CD4-positive, alpha-beta T cell treated with Interleukin-12 subunit alpha and Interleukin-12 subunit beta, for 1 hour (primary cell): ENCODE measurements at places on chromosomes 5 and 9.

DNA sequence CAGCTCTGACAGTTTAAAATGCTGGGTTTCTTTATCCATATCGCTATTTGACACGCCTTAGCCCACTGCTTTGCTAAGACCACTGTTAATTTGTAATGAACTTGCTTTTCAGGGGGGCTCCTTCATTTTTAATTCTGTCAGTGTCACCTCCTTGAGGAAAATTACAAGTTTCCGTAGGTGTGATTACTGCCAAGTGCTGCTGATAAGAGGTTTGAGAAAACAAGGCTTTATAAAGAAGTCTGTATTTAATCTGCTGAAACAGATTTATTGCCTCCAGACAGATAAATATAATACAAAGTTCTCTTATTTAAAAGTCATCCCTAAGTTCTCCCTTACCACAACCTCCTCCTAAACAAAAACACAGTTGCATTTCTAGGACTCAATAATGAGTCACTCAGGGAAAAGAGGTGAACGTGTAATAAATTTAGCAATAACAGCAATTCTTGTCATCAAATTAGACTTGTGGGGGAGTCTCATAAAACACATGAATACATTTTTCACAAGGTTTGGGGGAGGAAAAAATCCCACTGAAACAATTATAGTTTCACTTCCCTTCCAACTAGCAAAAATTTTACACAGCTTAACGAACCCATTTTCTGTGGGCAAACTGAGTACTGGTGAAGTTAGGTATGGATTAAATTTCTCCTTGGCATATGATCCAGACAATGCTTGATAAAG lies 72.8 kb downstream of the MAPKAP1 start:
- no peak for DNase-seq

DNA sequence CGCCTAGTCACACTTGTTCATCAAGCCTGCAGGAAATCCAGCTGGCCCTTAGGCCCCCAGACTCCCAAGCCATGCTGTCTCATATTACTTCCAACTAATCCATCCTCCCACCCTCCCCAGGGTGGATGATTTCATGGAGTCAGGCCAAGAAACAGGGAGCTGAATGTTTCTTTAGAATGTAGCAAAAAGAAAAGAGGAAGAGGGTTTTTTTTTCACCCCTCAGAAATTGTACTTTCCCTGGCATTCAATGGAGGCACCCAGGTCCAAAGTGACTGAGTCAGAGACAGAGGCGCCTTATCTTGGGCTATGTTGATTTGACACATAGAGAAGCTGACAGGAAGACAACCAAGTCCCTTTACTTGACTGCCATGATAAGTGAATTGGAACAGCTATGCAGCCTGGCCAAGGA lies 260.2 kb upstream of the NR4A3 start:
- no peak for DNase-seq

- no peak for DNase-seq
Measured at GRCh38 chr9:19138084-19138483, 10.8 kb upstream of the PLIN2 start.

GRCh38 chr5:56154732-56155484 lies 78.2 kb downstream of the ANKRD55 start:
- DNase-seq, result no peak

DNA sequence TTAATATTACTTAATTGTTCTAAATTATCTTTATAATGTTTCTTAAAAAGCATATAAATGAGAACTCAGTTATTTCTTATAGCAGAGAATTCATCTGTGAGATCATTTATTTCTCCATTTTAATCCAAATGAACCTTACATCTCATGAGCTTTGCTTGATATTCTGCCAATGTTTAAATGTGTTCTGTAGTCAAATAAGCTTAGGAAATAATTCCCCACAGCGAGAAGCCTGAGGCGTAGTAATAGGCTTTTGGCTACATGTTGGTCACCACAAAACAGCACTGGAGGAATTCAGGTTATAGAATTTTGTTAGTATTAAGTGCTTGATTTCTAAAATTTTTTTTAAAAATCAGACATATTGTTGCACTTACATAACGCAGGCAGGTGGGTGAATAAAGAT lies 585.3 kb upstream of the RORB start:
- no peak for DNase-seq

GRCh38 chr5:6372251-6373080 lies 5.9 kb downstream of the MED10 start:
- no peak for DNase-seq

DNA sequence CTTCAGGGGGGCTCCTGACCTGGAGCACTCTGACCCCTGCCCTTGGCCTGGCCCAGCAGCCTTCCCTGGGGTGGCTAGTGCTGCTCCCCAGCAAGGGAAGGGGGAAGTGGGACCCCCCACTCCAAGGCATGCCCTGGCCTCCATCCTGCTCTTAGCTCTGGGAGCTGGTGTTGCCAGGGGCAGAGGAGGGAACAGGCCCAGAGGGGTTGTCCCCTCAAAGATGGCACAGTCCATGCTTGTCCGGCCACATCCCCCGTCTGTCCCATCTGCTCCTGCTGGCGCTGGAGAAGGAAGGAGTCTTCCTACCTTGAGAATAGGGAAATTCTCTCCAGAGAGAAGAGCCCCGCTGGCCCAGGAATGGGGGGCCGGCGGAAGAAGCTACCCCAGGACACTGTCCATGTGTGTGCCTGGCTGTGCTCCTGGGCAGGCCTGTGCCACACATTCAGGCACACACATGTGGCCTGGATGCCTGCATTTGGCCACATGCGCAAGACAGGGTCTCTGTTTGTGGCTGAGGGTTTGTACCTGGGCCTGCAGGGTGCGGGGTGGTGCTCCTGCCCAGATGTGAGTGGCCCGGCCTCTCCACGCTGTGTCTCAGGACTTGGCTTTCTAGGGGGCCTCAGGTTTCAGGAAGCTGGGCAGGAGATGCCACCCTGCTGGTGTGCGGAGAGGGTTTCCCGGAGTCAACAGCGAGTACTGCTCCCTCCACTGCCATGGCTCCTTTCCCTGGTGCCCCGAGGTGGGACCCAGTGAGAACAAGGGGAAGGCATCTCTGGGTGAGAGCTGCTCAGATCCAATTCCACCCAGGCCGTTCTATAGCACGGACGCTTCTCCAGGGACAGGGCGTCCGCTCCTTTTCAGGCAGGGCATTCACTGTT lies 247.1 kb downstream of the PBX3 start:
- no peak for DNase-seq

GRCh38 chr9:134962065-134962972 lies 44.6 kb upstream of the FCN1 start:
- DNase-seq, result no peak

GRCh38 chr5:170126626-170127025 lies 20.9 kb downstream of the FOXI1 start:
- DNase-seq, result no peak

GRCh38 chr9:6630502-6631206 lies 14.9 kb downstream of the GLDC start:
- DNase-seq, result peak; percentile 18

- DNase-seq, result no peak
Measured at GRCh38 chr5:57725658-57726504, 243.3 kb upstream of the ACTBL2 start.

DNA sequence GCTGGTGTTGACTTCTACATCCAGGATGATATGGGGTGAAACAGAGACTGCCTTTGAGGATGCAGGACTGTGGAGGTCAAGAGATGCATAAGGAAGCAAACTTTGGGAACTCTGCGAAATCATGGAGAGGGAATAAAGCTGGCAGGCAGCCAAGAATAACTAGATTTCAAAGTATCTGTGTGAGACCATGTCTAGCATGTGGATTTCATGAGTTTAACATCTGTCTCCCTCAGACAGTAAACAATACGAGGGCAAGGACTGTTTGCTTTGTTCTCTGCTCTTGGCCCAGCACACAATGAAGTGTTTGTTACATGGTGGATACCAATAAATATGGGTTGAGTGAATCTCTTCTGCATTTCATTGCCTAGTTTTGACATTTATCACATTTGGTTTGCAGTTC lies 71.3 kb downstream of the RASEF start:
- no peak for DNase-seq

- DNase-seq, result no peak
Measured at GRCh38 chr5:113000466-113000865, 23.9 kb downstream of the DCP2 start.

- no peak for DNase-seq
Measured at GRCh38 chr5:41670854-41671479, 160.6 kb upstream of the PLCXD3 start.

- peak; percentile 97 for DNase-seq
Measured at GRCh38 chr5:150412319-150413175, at the start of gene CD74. Gene CD74, minus strand, starts transcription at chr5:150412910. Its CDS starts 161 bp downstream, at chr5:150412749.

- DNase-seq, result no peak
Measured at GRCh38 chr9:97046228-97046627, 7.3 kb upstream of the CTSV start.

GRCh38 chr5:1266791-1267190 lies 28.1 kb downstream of the TERT start:
- DNase-seq, result no peak

- no peak for DNase-seq
Measured at GRCh38 chr9:34607331-34607730, 4.6 kb downstream of the RPP25L start.

DNA sequence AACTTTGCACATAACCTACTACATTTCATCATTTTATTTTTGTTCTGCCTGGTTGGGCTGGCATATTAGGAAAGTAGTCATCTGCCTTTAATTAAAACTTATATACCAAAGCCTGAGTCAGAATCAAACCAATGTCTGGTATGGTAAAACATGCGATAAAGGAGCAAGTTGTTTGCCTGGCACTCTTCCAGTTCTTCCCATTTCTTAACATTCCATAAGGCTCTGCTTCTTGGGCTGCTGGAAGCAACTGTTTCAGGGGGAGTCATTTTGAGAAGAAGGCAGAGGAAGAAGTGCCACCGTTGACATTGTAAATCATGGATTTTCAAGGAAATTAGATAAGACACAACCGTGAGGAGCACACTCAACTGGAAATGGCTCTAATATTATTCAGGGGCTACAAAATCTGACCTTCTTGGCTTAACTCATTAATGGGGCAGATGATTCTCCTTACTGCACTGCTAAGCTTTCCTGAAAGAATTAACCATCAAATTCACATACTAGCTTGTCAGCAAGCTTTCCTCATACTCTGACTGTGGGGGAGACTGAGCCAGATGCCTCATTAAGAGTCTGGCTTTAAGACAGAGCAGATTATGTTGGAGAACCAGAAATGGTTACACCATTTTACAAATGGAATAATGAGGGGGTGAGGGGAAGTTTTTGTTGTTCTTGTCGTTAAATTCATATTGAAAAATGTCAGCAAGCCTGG lies 391.0 kb downstream of the TMEM232 start:
- no peak for DNase-seq

GRCh38 chr9:14424983-14425382 lies 111.0 kb upstream of the NFIB start:
- no peak for DNase-seq

DNA sequence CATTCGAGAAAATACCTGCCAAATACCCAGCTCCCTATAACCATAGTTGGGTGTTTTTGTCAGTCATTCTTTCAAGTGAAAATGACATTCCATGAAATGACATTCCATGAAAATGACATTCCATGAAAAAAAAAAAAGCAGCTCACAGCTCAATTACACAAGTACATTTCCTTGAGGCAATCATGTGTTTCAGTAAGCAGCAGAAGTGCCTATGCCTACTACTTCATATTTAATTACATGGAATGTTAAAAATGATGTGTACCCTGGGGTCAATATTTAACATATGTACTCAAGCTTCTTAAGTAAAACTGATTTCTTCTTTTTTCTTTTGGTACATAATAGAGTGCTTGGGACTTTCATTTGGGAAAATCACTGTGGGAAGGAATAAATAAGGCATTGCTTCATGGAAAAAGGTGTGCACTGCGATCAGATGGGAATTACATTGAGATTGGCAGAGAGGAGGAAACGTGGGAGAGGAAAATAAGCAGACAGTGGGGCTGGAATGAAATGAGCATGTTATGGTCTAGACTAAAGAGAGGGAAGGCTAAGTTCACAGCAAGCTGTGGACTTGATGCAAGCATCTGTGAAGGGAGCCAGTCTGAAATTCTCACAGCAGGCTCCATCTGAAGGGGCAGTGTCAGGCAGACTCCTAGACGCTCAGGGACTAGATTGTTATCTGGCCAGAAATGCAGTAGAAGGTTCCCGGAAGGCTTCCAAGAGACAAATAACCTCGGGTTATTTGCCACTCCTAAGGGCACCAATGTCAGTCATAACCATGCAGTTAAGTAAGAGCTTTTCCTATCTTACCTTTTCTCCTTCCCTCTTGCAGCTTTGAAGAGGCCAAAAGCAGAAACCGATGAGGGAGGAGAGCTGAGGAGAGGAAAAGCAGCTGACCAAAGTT lies 15.2 kb upstream of the SPATA9 start:
- no peak for DNase-seq

DNA sequence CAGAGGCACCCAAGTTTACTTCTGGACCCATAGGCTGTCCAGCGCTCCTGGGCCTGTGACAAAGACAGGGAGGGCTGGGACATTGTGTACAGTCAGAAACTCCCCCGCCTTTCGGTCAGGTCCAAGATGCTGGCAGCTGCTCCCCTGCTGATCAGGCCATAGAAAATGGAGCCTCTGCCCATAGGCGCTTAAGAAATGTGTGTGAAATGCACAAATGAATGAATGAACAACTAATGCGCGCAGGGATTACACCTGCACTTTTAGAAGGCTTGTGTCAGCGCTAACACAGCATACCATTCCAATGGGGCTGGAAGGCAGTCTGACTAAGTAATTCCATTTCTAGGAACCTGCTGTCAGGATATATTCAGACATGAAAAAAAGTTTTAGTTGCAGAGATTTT lies 16.3 kb downstream of the PTPN3 start:
- DNase-seq, result no peak

DNA sequence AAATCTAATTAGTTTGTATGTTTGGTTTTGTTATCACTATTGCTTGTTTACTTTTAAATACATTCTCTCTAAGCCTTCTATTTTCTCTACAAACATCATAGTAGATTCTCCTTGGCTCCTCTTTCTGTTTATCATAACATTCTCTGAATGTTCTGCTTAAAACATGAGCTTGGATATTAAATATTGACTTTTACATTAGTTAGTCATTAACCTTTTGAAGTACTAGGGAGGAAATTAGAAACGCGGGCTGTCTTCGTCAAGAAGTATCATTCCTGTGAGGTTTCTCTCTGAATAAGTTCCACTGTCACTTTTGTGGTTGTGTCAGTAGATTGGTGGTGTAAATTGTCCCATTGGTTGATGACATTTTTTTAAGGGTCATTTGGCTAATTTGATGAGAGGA lies 821.5 kb downstream of the EFNA5 start:
- DNase-seq, result no peak

DNA sequence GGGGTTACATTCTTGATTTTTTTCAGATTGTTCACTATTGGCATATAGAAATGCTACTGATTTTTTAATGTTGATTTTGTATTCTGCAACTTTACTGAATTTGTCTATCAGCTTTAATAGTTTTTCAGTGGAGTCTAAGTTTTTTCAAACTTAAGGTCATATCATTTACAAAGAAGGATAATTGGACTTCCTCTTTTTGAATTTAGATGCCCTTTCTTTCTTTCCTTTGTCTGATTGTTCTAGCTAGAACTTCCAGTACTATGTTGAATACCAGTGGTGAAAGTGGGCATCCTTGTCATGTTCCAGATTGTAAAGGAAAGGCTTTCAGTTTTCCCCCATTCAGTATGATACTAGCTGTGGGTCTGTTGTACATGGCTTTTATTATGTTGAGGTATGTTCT lies 49.3 kb downstream of the SREK1 start:
- DNase-seq, result no peak
